CD4-positive, alpha-beta T cell treated with Interferon gamma for 1 hour (primary cell): ENCODE measurements at places on chromosomes 5 and 9.
A peak's percentile ranks its signal among the peaks of the same experiment; 100 is the strongest.

DNA sequence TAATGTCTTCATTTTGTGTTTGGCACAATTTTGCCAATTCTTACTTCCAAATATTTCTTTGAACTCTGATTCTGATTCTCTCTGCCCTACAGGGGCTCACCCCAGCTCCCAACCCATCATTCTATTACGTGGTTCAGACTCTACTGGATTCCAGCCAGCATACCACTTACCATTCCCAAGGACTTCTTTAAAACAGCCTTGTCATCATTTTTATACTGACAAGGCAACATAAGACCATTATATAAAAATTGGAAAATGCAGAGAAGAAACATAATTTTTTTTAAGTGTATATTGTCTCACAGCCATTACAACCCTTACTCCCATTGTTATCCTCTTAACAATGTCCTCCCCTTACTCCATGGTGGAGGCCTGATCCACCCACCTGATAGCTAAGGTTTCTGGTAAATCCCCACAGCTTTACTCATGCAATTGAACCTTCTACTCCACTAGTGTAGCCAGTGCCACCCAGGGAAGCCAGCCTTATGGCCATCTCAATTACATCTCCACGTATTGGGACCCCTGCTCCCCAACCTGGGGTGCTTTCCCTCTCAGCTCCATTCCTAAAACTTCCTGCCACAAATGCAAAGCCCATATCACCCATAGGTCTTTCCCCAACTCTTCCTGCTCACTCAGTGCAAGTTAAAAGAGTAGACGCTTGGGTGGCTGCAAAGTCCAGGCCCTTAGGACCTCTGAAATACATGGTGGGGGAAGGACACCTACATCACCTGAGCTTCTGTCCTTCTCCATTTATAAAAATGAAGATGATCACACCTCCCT is 19.1 kb downstream of the UGT3A2 start:
- DNase-seq = no peak

DNA sequence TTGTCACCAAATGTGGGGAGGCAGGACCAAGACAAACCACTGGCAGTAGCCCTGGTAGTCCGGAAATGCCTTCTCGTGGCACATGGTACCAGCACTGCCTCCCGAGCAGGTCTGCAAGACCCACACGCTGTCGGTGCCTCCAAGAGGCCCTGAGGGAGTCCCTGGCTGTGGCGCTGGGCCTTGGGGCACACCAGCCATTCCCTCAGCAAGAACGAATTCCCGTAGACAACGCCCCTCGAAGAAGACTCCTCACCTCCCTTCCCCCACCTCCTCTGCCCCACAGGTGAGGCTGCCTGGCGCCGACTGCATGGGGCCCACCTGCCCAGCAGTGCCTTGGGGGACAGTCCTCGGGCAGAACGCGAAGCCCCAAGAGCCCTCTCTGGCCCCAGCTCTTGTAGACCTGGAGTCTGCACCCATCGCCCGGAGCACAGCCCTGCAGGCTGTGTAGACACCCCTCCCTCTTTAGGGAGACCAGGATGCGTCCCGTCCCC is 56.0 kb downstream of the EXD3 start:
- no peak for DNase-seq

DNA sequence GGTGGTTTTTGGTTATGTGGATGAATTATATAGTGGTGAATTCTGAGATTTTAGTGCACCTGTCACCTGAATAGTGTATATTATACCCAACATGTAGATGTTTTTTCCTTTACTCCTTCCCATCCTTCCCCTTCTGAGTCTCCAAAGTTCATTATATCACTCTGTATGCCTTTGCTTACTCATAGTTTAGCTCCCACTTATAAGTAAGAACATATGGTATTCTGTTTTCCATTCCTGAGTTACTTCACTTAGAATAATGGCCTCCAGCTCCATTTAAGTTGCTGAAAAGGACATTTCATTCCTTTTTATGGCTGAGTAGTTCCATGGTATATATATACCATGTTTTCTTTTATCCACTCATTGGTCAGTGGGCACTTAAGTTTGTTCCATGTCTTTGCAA is 161.6 kb upstream of the CD180 start:
- DNase-seq = no peak

GRCh38 chr9:74255489-74255984 is 241.6 kb upstream of the RORB start:
- DNase-seq = no peak

- peak; percentile 29 for DNase-seq
Observed at GRCh38 chr9:122370869-122371755, at the start of gene PTGS1. PTGS1 (plus strand) TSS chr9:122371024; CDS start chr9:122371085, 61 bp downstream.

- DNase-seq = no peak
Observed at GRCh38 chr5:25029004-25029403, 384.2 kb upstream of the CDH10 start.

- no peak for DNase-seq
Observed at GRCh38 chr5:28810751-28811136, 1772.4 kb upstream of the CDH9 start.

DNA sequence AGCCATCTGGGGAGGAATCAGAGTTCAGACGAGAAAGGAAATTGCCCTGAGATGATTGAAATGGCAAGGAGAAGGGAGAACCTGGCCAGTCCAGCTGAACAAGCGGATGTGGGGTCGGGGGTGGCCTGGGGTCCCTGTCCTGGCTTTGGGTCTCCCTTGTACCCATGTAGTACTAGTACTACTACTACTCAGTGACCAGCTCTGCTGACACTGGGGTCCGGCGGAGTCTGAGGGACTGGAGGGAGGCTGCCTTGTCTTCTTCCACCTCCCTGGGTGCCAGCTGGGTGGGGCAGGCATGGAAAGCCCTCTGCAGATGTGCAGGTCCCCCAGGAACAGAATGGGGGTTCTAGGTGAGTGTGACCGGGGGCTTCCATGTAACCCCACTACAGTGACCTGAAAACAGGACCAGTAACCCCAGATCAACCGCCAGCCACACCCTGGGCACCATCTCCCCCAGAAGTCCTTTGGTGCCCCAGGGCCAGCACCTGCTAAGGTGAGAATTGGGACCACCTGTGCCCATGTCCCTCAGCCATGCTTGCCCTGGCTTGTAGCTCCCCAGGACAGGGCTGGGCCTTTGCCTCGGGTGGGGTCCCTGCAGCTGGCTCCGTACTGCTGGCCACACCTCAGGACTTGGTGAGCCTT is 89.1 kb upstream of the COL5A1 start:
- no peak for DNase-seq

DNA sequence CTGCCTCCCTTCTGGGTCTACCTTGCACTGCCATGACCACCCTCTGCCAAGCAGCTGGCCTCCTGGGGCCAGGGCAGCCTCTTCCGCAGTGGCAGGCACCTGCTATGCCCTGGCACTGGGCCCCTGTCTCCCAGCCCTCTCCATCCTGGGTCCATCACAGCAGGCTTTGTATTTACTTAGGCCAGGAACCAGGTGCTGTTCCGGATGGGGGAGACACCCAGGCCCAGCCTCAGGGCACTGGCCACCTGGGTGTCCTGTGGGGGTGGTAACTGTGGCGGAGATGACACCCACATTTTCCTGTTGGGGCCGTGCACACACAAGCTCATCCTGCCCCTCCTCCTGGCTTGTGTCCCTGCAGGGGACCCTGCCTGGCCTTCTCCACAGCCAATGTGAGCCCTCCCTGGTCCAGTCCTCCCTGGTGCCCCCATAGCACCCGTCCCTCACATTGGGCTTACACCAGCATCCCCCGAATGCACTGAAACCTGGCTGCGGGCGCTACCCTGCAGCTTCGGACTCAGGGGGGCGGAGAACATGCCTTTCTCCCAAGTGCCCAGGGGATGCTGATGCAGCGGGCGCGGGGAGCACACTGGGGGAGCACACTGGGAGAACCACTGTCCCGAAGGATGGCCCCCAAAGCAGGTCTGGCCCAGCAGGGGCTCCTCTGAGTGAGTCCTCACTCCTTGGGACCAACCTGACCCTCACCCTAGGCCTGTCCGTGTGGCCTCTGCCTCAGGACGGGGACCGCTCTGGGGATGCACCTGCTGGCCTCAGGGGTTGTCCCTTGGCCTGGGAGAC is 17.9 kb downstream of the FAM163B start:
- DNase-seq = no peak

GRCh38 chr5:40681363-40682153 is 1.8 kb downstream of the PTGER4 start:
- DNase-seq = peak; percentile 51

DNA sequence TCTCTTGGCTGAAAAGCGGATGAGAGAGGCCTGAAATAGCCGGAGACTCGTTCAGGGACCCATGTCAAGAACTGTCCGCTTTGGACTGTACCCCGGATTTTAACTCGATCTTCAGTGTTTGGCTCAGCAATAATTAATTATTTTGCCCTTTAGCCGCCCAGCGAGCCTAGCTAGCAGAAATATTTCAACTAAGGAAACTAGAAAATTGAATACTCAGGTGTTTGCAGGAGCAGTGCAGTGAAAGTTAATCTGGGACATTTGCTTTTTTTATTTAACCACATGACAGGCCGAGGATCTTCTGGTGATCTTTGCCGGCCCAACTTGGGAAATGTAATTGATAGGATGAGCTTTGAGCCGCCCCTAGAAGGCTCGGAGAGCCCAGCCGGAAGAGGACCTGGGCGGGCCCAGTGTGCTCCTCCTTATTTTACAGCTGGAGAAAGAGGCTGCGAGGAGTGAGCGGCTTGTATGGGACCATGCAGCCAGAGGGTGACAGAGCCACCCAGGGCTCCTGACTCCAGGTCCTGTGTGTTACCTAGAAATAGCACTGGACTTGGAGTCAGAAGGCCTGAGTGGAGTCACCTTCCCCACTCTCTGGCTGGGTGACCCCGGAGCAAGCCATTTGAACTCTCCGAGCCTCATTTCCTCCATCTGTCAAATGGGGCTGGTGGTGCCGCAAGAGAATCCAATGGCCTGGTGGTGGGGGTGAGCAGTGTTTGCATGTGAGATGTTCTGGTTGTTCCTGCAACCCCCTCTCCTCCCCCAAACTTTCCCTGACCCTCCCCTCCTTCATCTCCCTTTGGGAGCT is 2.4 kb downstream of the PPARGC1B start:
- no peak for DNase-seq

DNA sequence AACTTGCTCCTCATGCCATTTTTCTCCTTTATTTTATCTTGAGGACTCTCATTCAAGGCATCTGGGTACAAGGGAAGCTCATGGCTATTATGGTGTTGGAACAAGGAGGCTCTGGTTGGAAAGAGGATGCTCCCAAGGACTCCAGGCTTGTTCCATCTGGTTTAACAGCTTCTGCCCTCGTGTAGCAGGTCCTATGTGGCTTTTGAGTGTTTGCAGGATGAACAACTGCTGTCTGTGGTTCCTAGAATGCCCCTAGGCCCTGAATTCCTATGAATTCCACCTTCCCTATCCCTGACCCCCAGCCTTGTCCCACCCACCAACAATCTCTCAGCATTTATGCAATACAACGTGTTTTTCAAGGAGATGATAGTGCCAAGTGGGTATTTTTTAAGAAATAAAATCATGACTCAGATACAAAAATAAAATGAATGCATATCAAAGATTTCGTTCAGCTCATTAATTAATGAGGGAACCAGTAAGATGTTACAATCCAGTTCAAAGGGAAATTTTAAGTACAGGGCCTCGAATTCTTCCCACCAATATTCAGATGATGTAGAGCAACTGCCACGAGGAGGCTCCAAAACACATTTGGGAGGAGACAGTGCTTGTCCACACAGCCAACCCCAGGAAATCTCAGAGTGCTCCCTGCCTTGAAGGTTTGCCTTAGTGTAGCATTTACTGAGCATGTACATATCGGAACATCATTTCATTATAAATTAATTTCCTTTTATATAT is 182.0 kb downstream of the MUSK start:
- DNase-seq = no peak

DNA sequence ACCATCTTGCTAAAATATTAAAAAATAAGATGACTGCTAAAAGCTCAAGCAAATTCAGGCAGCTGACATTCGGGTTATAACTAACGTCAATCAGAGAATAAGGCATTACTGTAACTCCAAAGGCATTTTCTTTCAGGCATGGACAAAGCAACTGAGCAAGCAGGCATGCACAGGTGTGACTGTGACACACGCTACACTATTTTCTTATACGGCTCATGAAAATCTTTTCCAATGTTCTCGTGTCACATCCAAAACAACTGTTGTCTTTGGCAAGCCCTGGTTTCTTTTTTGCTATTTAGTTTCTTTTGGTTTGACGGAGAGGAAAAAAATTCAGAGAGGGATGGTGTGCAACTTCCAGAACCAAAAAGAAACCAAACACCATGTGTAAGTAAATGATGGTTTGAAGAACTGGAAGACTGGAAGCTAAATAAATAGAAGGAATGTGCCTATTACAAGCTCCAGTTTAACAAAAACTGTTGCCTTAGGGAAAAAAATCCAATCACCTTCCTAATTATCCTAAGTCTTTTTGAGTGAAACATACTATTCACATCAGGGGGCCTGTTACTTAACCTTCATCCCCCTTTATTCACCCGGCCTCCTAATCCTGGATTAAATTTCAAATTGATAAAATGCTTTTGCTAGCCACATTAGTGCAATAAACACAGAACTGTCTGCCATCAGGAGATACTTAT is 277.6 kb downstream of the PSAT1 start:
- DNase-seq = no peak

DNA sequence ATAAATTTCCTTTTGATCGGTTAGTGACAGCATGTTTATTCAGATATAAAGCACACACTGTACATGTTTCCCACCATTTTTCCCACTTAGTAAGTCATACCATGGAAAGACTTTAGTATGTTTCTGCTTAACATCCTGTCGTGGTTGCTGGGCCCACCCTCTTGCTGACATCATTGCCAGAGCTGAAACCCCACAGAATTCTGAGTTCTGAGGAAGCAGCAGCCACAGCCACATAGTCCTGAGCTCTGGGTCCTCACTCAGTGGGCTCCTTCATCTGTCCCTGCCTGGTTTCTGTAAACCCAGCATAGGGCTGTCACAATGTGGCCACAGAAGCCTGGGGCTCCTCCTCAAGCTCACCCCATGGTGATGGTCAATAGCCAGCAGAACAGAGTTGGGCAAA is 441.5 kb downstream of the ENC1 start:
- DNase-seq = no peak

DNA sequence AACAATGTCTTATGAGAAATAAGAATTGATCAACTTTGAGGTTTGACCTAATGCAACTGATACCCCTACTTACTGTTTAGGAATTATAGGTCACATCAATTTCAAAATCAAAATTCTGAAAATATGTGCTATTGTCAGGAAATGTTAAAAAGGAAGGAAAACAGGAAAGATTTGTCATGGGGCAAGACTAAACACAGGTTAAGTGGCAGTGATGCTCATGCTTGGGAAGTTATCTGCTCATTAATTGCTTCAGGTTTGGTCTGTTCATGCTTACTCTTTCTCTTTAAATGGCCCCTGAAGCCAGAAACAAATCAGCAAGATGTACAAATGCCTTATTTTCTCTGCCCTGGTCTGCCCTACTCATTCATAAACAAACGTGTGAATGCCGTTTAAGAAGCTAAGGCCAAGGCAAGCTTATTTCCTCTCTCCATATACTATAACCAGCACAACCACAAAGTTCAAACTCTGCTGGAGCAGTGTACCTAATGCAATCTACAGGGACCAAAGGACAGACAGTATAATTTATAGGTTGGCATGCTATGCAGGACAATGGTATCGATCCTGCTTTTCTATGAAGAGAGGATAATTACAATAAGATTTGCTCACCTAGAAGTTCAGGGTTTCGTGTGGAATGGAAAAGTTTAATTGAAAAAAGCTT is 177.2 kb downstream of the GNAQ start:
- DNase-seq = no peak

GRCh38 chr9:85040821-85041465 is 371.4 kb downstream of the NTRK2 start:
- DNase-seq = no peak
